NCI-H748 treated with DMSO at 0.1 percent for 48 hours (cell line): ENCODE measurements at places on chromosomes 12 and 14.

DNA sequence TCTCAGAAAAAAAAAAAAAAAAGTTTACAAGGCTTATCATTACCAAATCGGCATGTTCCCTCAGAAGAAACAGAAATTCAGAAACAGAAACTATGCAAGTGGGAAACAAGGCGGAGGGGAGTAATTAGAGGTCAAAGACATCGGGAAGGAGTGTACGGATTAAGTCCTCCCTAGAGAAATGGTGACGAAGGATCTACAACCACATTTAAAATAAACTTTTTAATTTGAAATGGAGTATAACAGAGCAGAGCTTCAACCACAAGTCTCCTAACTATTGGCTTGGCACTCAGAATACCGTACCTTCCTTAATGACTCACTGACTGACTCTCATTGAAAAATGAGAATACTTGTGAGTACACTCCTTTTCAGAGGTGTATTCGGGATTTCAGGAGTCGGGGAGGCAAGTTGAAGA is 908 bp downstream of the ENTPD5 start:
- DNase-seq, result no peak

DNA sequence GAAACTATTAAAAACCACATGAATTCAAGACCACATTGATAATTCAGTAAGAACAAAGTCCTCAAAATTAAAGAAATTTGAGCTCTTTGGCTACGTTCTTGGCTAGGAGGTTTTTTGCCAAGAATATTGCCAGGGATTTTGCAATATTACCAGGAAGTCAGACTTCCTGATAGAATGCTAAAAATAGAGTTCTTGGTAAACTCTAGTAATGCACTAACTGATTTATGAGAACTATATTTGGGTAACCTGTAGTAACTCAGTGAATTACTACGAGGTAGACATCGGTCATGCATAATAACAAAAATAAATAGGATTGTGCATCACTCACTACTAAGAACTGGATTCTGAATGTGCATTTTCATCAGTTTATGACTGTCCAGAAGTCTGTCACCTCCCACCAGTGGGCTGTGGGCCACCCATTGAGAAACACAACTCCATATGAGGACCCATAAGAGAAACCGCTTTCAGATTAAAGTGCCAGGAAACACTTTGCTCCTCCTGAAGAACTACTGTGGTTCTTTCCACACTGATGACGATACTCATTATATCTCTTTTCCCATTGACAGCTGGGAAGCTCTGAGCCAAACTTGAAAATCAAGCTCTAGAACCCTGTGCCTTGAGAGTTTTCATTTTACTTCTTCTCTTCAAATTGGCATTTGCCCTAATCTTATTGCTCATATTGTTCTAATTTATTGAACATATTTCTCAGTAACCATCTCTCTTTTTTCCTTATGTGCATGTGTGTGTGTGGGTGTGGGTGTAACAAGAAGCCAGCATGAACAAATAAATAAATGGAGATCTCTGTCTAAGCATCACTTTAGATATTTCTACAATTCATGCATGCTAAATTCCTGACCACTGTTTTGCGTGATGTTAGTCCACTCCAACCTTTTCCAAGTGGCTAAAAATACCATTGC is 116.6 kb downstream of the BCL11B start:
- DNase-seq, result no peak

GRCh38 chr12:24121911-24122310 is 172.4 kb upstream of the SOX5 start:
- DNase-seq, result no peak

DNA sequence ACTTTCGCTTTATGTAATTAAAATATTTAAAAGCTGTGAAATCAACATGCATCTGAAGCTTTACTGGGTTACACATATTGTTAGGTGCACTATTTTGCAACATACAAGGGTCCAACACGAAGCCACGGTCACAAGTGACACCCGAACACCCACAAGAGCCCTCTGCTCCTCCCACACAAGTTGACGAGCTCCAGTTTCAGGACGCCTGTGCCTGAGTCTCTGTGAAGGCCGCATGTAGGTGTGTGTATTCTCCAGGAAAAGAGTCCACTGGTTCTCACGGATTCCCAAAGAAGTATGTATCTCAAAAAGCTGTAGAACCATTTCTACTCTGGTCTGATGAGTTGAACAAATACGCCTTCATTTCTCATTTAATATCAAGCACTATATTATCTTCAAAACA is 12.0 kb downstream of the SLC15A4 start:
- DNase-seq, result no peak

DNA sequence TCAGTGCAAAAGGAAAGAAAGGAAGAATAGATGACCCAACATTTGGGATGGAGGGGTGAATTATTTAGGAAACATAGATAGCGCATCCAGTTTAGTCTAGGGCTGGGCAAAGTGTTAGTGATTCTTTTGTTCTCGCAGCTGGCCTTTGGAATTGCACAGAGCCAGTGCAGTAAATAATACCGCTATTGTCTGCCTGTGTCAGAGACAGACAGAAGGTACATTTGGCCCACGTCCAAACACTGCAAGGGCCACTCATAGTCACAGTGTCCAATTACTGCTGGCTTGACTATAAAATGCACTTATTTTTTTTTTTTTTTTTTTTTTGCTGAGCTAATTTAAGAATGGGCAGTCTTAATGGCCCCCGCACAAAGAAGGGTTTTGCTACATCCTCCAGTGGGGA is 638.6 kb downstream of the BCL11B start:
- peak; percentile 98 for DNase-seq

- DNase-seq, result no peak
Observed at GRCh38 chr12:18079541-18080246, 10.3 kb downstream of the RERGL start.

- no peak for DNase-seq
Observed at GRCh38 chr12:121866331-121866730, 7.7 kb upstream of the HPD start.

- DNase-seq, result no peak
Observed at GRCh38 chr12:2301531-2302461, 249.0 kb downstream of the CACNA1C start.

DNA sequence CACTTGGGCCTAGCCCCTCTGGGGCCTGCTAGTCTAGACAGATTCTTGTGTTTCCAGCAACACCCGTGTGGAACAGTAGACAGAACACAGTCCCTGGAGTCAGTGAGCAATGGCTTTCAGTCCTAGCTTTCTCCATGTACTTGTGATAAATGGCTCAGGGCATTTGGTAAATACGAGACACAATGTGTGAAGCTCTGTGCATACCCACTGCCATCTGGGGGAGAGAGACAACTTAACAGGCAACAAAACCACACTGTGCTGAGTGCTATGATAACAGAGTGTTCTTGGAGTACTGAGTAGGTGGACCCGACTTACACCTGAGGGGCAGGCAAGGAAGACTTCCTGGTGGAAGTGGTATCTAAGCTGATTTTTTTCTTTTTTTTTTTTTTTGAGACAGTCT is 86.3 kb upstream of the TBX3 start:
- no peak for DNase-seq

DNA sequence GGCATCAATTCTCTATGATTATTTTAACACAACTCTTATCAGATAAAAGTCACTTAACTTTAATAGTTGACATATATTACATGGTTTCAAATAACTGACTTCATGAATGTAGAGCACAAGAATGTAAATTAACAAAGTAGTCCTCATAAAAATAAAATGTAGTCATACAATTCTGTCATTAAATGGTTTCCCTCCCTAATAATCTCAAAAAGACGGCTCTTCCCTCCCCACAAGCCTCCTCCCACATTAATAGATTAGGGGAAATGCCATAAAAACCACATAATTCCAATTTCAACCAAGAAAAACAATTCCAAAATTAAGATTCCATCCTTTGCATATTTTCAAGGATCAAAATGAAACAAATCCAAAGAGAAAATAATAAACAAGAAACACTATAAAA is 36.7 kb downstream of the SPTLC2 start:
- no peak for DNase-seq

DNA sequence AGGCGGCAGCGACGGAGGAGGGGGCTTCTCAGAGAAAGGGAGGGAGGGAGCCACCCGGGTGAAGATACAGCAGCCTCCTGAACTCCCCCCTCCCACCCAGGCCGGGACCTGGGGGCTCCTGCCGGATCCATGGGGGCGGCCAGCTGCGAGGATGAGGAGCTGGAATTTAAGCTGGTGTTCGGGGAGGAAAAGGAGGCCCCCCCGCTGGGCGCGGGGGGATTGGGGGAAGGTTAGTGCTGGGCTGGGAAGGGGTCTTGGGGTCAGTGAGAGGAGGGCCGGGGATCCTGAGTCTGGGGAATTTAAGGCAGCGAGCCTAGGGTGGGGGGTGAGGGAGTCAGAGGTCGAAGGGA is 203 bp downstream of the NFATC4 start:
- no peak for DNase-seq

DNA sequence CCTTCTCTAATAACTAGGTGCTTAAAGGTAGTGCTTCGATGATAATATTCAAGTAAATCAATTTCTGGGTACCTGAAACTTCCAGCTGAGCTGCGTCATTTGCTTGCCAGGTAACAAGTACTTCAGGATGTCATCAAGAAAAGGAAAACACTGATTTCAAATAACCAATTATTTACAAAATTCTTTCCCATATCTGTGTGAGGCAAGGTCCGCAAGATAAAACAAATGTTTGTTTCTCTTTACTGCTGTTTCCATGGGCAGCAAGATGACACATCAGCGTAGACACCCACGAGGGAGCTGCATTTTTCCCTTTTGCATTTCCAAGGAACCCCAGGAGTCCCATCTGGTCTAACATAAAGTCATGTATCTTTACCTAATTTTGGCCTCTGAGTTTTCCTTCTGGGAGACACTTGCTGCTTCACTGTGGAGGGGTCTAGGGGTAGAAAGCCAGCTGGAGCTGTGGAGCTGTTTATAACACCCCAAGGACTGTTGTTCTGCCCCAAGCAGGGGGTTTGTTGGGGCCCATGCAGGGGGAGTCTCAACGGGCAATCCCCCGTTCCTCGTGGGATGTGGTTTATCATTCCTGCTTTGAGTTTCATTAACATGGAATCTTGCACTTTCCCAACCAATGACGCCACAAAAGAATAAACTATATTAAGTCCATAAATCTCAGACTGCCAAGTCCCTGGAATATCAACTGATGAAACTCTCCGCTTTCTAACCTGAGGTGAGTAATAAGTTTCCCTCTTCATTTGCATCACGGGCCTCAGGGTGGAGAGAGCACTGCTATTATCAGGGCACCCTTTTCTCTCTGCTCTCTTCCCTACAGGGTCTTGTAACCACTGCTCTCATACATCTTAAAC is 112.8 kb upstream of the PELI2 start:
- no peak for DNase-seq

- DNase-seq, result no peak
Observed at GRCh38 chr12:64090047-64090446, 132.0 kb downstream of the KICS2 start.

GRCh38 chr12:122871851-122872780 is 23.8 kb downstream of the VPS37B start:
- no peak for DNase-seq

- no peak for DNase-seq
Observed at GRCh38 chr12:105467710-105468366, 137.3 kb downstream of the C12orf75 start.

DNA sequence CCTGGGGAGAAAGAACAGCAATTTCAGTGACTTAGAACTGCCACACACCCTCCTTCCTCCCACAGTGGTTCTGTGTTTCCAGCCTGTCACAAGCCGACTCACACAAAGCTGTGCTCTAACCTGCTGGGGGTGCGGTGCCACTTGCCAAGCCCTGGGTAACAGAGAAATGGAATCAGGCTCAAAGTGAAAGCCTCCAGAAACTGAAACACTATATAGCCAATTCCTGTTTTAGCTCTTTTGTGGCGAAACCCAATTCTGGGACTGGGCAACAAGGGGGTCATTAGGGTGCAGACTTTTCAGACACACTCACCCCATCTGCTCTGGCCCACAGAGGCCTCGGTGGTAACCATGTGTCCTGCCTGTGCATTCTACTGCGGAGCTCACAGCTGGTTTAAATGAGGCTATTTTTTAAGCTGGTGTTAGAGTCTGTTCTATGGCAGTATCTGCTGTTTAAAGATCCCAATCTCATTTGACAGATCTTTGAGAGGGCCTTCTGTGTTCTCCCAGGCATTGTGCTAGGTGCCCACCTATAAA is 15.2 kb upstream of the ACTR6 start:
- no peak for DNase-seq

DNA sequence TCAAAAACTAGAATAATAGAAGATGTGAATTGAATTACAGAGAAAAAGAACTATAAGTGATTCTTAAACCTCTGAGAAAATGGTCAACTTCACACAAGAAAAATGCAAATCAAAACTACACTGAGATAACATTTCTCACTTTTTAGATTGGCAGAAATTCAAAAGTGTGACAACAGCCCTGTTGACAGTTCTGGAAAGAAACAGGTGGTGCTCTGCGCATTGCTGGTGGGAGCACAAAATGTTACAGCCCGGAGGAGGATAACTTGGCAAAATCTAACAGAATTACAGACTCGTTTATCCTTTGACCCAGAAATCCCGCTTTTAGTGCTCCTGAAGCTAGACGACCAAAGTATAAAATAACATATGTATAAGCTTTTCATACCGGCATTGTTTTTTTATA is 222.5 kb upstream of the CNTN1 start:
- DNase-seq, result no peak

GRCh38 chr12:66945189-66945817 is 266.4 kb upstream of the GRIP1 start:
- DNase-seq, result no peak

- DNase-seq, result no peak
Observed at GRCh38 chr14:103641161-103641560, 12.2 kb downstream of the KLC1 start.

GRCh38 chr12:25775968-25776367 is 182.5 kb upstream of the RASSF8 start:
- DNase-seq, result no peak

DNA sequence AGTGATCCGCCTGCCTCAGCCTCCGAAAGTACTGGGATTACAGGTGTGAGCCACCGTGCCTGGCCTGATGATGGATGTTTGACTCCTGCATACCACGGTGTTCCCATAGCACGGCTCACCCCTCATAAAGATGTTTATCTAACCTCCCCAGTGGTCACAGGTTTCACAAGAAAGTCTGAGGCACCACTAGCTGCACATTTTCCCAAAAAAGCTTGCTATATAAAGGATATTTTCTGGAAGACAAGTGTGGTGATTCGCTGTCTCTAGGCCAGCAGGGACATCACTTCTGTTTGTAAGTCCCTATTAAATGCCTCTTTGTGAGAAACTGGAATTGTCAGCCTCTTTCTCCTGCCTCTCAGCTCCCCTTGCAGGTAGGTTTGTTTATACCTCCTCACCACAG is 18.3 kb downstream of the PLEK2 start:
- no peak for DNase-seq

DNA sequence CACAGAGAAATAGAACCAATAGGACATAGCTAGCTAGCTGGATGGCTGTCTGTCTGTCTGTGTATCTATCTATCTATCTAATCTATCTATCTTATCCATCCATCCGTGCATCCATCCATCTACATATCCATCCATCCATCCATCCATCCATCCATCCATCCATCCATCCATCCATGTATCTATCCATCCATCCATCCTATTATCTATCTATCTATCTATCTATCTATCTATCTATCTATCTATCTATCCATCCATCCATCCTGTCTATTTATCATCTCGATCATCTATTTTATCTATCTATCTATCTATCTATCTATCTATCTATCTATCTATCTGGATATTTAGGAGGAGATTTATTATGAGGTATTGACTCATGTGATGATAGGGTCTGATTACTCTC is 84.9 kb downstream of the DNAH10 start:
- DNase-seq, result no peak
